ENCODE measurements at places on chromosomes 3 and 15.

DNA sequence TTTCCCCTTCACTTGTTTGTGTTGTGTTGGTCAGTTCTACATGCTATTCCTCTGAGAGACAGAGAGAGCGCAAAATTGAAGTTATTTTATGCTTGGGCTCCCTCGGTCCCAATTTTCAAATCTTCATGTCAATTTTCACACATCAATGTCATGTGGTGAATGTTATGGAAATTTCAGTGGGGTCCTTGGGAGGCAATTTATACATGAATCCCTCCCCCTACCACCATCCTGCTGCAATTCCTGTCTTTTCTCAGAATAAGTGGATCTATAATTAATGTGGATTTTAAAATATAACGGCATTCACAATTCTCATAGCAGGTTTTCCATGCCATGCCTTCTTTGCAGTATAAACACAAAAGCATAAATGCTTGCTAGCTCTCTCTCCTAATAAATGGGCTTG, 499.9 kb downstream of the MCTP2 start:
- no peak for DNase-seq

GRCh38 chr3:120637851-120638559, 41.9 kb downstream of the NDUFB4 start:
- DNase-seq: peak; percentile 63

- no peak for DNase-seq
Observed at GRCh38 chr3:140843656-140844055, 98.0 kb upstream of the SLC25A36 start.

DNA sequence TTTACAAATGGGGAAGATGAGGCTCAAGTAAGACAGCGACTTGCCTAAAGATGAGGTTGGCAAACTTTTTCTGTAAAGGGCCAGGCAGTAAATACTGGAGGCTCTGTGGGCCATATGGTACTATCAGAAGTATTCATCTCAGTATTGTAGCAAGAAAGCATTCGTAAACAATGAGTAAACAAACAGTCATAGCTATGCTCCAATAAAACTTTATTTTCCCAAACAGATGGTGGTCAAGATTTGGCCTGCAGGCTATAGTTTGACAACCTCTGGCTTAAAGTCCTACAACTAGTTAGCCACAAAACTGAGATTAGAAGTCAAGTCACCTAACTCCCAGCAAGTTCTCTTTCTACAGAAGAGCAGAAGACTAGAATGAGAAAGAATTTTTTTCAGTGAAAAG, 177.0 kb upstream of the NECTIN3 start:
- DNase-seq: no peak

DNA sequence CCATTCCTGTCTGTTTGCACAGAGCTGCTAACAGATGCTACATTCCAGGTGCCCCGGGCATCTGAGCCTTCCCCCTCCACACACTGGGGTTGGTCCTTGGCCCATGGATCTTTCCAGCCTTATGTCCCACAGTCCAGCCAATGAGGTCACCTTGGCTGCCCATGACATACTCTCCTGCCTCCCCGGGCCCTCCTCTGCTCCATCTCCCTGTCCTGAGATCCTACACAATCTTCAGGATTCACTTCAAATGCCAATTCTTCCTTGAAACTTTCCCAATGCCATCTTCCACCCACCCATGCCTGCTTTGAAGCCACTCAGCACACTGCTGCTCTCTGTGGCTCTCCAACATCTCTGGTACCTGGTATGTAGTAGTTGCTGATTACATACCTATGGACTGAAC, 4.3 kb downstream of the CHRNA3 start:
- DNase-seq: no peak

GRCh38 chr3:146221276-146221675, 29.6 kb downstream of the PLSCR4 start:
- DNase-seq: no peak

DNA sequence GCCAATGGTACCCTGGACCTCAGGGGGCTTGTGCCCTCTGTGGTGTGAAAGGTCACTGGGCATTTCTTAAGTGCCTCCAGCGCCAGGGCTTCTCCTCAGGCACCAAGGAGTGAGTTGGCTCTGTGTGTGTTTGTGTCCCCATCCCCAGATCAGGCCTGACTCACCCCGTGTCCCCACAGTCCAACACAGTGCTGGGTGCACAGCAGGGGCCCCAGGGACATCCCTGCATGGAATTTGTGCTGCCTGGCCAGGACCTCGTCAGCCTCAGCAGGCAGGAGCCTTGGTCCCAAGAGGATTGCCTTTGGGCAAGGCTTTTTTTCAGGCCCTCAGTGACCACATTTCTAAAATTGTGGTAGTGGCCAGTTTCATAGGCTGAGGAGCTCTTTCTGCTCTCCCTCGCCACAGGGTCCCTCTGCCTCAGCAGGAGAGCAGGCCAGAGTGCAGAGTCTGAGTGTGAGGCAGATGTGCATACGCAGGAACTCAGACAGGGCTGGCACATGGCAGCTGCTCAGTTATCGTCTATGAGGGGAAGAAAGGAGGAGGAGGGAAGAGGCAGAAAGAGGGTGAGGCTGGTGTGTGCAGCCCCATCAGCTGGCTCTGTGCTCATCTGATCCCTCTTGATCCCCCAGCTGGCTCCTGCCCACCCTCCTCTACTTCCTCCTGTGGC, 215.6 kb downstream of the RPLP1 start:
- DNase-seq: peak; percentile 43

- DNase-seq: no peak
Observed at GRCh38 chr3:51243924-51244323, 141.2 kb upstream of the MANF start.

GRCh38 chr15:101286471-101287114, 8.5 kb downstream of the SNRPA1 start:
- no peak for DNase-seq

DNA sequence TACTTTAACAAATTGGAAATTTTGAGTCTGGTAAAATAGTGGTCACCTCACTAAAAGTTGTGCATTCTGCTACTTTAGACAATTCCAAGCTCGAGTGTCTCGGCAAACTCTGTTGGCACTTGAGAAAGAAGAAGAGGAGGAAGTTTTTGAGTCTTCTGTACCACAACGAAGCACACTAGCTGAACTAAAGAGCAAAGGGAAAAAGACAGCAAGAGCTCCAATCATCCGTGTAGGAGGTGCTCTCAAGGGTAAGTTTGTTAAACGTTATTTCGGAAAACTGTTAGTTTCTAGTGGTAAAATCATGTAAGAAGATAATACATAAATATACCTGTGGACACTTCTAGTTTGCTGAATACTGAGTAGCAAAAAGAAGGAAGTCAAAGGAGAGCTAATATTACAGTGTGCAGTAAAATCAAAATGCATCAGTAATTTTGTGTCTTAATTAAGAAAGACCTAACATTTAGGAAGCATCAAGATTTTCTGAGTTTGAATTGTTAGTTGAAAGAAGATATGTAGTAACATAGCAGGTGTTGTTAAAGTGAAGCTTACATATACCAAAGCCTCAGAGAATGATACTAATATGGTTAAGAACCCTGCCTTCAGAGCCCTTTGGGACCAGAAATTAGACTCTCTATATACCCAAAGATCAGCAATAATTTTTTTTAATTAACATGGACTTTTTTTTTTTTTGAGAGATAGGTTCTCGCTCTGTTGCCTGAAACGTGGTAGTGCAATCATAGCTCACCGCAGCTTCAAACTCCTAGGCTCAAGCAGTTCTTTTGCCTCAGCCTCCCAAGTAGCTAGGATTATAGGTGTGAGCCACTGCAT, 23.0 kb downstream of the BUB1B start:
- peak; percentile 7 for DNase-seq

GRCh38 chr15:44132057-44132456, 63.0 kb downstream of the FRMD5 start:
- no peak for DNase-seq

DNA sequence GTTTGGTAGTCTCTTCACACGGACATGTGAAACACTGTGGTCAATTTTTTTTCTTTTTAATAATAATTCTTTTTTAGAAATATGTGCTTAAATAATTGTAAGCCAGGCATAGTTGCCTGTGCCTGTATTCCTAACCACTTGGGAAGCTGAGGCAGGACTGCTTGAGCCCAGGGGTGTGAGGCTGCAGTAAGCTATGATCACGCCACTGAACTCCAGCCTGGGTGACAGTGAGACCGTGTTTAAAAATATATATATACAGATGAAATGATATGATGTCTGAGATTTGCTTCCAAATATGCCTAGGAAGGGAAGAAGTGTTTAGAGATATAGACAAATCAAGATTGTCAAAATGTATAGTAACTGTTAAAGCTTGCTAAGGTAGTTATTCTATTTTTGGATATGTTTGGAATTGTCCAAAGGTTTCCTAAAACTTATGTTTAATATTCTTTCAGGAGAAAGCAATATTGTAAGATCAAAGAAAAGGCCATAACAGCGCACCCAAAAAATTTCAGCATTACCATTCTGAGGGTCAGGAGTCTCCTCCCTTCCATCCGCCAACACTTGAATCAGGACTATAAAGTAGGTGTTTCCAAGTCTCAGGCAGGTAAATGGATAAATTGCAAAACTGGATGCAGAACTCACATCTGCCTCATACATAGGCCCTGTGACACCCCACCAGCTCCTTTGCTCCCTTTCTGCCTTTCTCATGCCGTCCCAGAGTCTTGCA, 532 bp upstream of the SELENOT start:
- DNase-seq: no peak

DNA sequence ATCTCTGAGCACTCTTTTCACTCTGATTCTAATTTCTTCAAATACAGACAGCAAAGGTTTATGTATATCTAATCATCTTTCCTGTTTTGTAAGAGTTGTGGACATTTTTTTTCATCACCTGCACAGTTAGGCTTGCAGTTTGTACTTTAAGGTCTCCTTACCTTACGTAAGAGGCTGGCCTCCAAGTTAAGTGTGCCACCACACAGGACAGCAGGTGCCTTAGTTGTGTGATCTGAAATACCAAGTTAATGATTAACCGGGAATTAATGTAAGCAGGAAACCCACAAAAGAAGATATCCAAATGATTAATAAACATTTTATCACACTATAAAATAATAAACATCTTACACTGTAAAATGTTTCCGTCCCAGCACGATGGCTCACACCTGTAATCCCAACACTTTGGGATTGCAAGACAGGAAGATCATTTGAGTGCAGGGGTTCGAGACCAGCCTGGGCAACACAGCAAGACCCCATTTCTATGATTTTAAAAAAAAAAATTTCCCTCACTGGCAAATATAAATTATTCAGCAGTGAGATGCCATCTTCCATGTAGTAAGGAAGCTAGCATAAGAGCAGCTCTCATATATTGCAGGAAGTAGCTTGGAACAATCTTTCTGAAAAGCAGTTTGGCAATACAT, 87.7 kb upstream of the LIMD1 start:
- no peak for DNase-seq

GRCh38 chr3:146975476-146975875, 370.3 kb upstream of the PLSCR5 start:
- DNase-seq: no peak

- DNase-seq: no peak
Observed at GRCh38 chr15:48582452-48583247, 62.9 kb downstream of the FBN1 start.

GRCh38 chr3:54358316-54358715, 236.0 kb downstream of the CACNA2D3 start:
- DNase-seq: no peak

DNA sequence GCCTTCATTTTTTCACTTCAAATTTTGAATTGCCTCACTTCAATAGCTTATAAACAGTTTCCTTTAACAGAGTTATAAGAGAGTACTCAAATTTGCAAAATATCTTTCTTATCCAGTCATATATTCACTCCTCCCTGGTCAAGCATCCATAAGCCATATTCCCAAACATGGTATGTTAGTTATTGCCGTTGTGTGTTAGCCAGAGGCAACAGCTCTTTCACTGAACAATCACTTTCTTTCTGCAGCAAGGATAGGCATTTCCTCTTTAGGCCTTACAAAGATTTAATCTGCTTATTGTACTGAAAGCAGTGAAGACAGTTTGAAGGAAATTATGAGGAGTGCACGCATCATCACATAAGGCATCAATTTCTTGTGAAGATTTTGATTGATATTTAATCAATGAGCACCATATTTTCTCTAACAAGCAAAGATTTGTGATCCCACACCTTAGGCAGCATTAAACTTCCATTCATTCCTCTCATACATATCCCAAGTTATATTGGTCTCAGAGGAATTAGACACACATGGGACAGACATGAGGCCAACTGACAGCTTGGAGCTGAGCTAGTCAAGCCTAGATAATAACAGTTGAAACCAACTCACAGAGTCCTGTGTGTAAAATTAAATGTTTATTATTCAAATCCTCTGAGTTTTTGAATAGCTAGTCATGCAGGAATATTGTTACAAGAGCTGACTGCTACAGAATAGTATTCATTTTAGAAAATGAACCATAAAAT, 80.0 kb upstream of the EPHA6 start:
- DNase-seq: no peak

DNA sequence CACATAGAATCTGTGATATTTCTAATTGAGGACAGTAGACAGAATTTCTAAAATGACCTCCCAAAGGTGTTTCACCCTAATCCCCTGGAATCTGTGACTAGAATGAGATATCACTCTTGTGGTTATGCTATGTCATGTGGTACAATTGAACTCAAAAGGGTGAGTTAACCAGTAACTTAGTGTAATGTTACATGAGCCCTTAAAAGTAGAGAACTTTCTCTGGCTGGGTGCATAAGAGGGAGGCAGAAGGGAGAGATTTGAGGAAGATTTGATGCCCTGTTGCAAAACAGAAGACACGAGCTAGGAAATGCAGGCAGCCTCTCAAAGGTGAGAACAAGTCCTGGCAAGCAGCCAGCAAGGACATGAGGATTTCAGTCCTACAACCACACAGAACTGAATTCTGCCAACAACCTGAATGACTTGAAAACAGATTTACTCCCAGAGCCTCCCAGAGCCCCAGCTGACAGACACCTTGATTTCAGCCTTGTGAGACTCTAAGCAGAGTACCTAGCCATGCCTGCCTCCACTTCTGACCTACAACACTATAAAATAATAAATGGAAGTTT, 160.3 kb downstream of the MTHFS start:
- DNase-seq: no peak

- DNase-seq: no peak
Observed at GRCh38 chr3:15551902-15552301, 30.4 kb upstream of the COLQ start.

GRCh38 chr3:44415421-44415820, 62.0 kb downstream of the ZNF445 start:
- no peak for DNase-seq

- DNase-seq: no peak
Observed at GRCh38 chr15:51652084-51652668, 29.1 kb upstream of the SCG3 start.

DNA sequence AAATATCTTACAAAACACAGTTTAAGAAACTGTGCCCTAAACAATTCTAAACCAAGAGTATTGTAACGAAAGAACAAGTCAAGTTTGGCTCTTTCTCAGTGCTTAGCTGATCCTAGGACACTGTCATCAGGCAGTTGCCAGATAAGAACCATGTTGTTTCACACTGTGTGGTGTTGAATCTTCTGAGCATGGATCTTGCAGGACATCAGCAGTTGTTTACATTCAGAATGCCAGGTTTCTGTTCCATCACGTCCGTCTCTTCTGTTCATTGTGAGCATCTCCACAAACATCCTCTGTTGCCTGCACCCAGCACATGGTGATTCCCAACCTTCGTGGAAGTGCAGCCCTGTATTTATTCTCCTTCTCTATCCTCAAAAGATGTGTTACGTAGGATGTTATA, 67.9 kb downstream of the DCUN1D1 start:
- no peak for DNase-seq

- no peak for DNase-seq
Observed at GRCh38 chr3:129687586-129688125, 81.2 kb upstream of the PLXND1 start.

Data from HL-60 (cell line).